ENCODE measurements at places on chromosomes 1 and 21.
A peak's percentile ranks its signal among the peaks of the same experiment; 100 is the strongest.

GRCh38 chr1:99527078-99527477, 118.8 kb upstream of the PALMD start:
- DNase-seq: no peak

- no peak for DNase-seq
Measured at GRCh38 chr1:159196543-159196942, 8.1 kb upstream of the ACKR1 start.

DNA sequence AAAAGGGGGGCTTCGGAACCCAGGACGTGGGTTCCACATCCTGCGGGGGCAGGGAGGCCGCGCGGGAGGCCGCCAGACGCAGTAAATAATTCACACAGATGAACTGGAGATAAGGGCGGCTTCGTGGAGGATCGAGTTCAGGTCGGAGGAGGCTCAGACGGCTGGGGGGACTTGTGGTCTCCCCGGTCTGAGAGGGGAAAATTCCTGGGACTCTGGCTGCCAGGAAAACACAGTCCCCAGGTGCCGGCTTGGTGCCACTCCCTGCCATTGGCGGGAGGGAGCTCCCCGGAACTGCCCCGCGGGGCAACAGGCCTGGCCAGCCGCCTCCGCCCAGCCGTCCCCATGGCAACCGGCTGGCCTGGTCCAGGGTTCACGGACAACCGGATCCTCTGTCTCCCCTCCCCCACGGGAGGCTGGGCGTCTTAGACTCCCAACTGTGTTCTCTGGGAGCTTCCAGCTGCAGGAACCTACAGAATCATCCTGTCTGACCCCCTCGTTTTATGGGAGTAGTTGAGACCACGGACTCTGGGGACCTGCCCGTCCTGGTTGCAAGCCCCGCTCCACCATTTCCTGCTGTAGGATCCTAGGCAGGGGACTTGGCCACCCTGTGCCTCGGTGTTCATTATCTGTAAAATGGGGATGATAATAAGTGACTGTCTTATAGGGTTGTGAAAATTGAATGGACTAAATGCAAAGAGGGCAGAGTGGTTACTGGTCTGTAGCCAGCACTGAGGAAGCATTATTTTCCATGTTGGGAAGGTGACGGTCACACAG, 9.6 kb downstream of the CAMK2N1 start:
- peak; percentile 88 for DNase-seq

GRCh38 chr1:12619792-12620487, 1.9 kb upstream of the DHRS3 start:
- DNase-seq: peak; percentile 87

DNA sequence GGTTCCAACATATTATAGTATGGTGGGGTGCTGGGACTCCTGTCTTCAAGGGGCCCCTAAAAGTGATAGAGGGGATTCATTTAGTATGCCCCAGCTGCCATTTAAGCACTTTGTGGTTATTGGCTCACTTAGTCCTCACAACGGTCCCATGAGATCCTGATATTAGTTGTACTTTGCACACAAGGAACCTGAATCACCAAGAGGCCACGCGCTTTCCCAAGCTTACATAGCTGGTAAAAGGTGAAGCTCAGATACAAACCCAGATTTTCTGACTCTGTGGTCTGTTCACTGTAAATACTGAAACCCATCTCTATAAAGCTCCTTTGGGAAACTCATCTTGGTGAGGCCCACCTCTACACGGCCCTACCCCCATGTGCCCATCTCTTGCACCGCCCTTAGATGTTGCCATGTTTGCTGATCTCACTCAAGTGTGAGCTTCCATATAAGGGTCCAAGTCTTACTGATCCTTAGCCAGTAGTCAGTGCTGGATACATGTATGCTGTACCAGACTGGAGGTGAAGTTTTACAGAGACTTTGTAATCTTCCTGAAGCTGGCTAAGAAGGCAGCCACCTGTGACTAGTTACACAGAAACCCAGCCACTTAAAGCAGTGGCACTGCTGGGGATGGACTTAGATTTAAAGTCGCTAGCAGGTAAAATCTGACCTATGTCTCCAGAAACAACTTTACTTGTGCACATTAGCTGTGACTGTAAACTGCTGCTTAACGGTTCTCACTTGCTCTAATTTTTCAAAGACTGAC, 124.4 kb upstream of the HOOK1 start:
- DNase-seq: no peak

- no peak for DNase-seq
Measured at GRCh38 chr21:41233916-41234315, 66.0 kb downstream of the BACE2 start.

GRCh38 chr1:78839704-78840277, 166.7 kb downstream of the ADGRL4 start:
- DNase-seq: no peak

DNA sequence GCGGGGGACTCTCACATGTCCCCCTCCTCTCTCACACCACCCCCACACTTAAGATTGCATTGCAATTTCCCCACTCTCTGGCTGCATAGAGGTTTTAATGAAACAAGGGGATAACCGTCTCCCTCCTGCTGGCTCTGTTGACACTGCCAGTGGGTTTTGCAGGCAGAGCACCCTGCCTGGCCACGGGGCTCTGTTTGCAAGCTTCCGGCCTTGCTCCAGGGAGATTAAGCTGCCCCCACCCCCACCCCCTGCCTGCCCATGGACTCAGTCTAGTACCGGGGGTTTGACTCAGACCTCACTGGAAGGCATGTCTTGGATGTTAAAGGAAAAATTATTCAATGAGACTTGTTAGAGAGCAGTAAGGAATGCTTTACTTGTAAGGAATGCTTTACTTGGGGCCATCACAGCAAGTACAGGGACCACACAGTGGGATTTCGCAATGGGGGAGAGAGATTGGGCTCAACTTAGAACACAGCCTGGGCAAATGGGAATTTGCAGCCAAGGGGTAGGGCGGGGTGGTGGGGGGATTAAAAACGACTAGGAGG, 101.0 kb downstream of the AJAP1 start:
- DNase-seq: no peak

GRCh38 chr1:210516697-210517459, 188.2 kb downstream of the HHAT start:
- DNase-seq: no peak

GRCh38 chr1:187009320-187009719, 180.6 kb downstream of the PLA2G4A start:
- DNase-seq: no peak

- no peak for DNase-seq
Measured at GRCh38 chr1:223496883-223497282, 103.7 kb downstream of the CCDC185 start.

- no peak for DNase-seq
Measured at GRCh38 chr21:32253215-32253641, 25.6 kb downstream of the MIS18A start.

GRCh38 chr1:80211691-80212380, 1205.3 kb upstream of the ADGRL4 start:
- no peak for DNase-seq

DNA sequence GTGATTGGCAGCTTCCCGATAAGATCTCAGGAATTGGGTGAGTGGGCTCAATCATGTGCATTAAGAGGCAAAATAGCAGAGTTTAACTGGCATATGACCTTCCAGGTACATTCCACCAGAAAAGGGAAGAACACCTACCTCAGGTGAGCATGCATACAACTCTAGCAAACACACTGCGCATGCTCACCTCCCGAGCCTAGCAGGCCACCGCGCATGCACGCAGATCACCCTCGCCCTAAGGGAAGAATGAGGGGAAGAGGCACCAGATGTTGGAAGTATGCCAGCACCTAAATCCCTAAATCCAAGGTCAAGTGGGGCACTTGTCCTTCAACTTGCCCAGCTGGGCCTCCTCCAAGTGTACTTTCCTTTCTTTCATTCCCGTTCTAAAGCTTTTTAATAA, 23.6 kb upstream of the CBR3 start:
- no peak for DNase-seq

DNA sequence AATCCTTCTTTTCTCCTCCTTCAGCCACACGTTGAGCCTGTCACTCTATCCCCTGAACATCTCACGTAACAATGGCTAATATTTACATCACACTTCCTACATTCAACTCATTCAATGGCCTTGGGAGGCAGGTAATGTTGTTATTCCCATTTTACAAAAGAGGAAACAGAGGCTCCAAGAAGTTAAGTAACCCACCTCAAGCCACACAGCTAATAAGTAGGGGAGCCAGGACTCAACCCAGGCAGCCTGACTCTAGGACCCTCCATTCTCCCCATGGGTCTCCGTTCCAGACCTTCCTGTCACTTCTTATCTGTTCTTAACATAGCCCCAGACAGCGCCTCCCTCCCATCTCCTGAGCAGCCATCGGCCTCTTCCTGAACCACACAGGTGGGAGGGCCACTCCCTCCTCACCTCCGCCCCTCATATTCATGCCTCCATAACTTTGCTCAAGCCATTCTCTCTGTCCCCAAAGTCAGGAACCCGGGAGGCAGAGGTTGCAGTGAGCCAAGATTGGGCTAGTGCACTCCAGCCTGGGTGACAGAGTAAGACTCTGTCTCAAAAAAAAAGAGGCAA, 2.2 kb downstream of the PADI4 start:
- no peak for DNase-seq

GRCh38 chr21:34202553-34203372, 129.4 kb downstream of the MRPS6 start:
- DNase-seq: no peak

DNA sequence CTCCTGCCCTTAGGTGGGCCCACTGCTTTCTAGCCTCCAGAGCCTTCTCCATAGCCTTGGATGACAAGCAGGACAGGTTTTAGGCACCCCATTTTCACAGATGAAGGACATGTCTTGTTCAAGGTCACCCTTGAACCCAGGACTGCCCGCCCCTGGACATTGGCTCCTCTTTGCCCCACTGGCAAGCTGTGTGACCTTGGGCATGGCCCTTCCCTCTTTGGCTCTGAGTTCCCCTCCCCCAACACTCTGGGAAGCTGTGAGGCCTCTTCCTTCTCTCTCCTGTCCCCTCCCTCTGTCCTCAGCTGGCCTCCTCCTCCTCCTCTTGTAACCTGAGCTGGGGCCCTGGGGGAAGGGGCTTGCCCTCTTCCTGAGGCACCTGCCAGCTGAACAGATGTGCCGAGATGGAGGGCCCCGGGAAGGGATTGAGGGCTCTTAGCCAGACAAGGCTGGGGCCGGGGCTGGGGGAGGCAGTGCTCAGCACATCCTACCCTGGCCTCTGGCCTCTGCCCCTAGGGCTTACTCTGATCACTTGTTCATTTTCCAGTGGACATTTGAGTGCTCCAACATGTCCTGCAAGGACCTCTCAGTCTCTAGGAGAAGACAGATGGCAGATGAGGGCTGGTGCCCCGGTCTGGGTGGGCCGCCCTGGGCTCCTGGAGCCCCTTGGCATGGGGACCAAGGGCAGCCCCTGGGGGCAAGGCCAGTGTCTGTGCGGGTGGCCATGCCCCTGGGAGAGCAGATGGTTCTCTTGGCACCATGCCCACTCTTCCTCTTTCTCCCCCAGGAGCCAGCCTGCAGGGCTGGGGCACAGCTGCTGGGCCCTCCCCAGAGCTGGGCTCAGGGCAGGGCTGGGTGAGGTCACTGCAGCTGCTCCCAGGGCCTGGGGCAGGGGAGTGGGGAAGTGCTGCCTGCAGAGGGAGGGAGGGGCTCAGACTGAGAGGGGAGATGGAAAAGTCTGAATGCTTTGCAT, 10.7 kb downstream of the FOXO6 start:
- peak; percentile 60 for DNase-seq

DNA sequence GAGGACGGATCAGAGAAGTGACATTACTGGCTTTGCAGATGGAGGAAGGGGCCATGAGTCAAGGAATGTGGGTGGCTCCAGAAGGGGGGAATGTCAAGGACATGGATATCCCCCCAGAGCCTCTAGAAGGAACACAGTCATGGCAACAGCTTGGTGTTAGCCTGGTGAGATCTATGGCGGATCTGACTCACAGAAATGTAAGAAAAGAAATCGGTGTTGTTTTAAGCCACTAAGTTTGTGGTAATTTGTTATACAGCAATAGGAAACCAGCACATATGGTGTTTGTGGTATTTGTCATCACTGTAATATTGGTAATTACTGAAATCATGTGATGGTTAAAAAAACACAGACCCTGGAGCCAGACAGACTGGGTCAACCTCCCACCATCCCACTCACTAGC, 236.2 kb downstream of the SETD4 start:
- no peak for DNase-seq

DNA sequence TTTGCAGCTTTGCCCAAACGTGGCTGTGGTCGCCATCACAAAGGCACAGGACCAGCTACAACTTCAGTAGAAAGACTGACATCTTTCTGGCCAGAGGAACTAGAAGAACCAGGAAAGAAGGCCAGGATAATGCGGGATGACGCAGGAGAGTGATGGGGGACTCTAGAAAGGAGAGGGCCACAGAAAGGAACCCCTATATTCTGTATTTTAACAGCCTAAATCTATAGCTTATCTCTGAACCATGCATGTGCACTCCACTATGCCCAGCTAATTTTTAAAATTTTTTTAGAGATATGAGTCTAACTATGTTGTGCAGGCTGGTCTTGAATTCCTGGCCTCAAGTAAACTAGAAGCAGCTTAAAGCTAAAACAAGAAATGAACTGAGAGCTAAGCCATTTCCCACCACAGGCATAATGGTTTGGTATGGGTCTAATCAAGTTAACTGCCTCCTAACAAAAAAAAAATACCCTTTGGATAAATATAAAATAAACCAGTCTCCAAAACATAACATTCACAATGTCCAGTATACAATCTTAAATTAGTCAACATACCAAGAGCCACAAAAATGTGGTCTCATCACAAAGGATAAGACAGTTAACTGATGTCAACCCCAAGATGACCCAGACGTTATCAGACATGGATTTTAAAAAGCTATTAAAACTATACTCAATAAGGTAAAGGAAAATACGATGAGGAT, 18.0 kb downstream of the LTN1 start:
- DNase-seq: no peak

GRCh38 chr1:41920658-41921057, 1.9 kb upstream of the HIVEP3 start:
- no peak for DNase-seq

- no peak for DNase-seq
Measured at GRCh38 chr1:37037690-37038089, 3.4 kb upstream of the GRIK3 start.

- no peak for DNase-seq
Measured at GRCh38 chr1:25355841-25356395, 17.8 kb downstream of the TMEM50A start.

- no peak for DNase-seq
Measured at GRCh38 chr1:35708441-35708921, 10.2 kb downstream of the C1orf216 start.

DNA sequence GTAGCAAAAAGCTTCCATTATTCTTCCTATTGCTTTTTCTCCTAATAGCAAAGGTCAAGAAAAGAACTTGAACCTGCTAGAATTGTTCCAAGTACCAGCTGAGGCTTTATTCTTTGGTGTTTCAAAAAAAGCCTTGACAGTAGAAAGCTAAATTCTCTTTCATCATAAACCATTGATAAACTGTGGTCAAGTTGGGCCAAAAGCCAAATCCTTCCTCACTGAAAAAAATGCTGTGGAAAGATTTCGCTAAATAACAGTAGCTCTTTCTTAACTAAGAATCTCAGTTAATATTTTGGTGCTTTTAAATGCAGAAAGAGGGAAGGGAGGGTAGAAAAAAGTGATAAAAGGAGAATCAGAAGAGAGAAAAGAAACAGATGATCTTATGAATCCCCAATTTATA, 14.0 kb upstream of the JAM2 start:
- DNase-seq: no peak

Measured in ovary (tissue), 10 donors.